Muscle of arm (tissue), 14 donors: ENCODE measurements at places on chromosomes 12 and 14.

DNA sequence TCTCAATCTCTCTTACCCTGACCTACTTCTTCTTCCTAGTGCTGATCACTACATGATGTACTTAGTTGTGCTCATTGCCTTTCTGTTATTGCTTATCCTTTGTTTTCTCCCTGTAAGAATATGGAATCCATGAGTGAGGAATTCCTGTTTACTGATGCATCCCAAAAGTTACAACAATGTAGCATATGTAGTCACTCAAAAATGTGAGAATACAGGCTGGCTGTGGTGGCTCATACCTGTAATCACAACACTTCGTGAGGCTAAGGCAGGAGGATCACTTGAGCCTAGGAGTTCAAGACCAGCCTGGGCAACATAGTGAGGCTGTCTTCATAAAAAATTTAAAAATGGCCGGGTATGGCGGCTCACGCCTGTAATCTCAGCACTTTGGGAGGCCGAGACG lies 8.0 kb upstream of the WDR20 start:
- no peak for DNase-seq

DNA sequence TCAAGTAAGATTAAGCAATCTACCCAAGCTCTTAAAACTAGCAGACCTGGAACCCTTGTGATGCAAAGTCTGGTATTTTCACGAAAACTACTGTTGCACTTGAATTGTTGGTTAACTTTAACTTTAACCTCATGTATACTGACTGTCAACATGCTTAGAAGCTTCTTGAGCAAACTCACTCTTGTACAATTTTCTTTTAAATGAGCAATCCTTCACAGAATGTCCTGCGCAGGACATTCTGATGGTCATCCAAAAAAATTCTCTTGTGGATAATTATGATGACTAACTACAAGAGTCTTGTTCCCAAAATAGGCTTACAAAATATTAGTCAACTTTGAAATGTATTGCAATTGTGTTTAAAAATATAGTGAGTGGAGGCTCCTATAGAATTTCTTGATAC lies 54.0 kb upstream of the PDE3A start:
- DNase-seq: peak; percentile 69

GRCh38 chr12:123914726-123915333 lies 57.8 kb downstream of the CCDC92 start:
- no peak for DNase-seq

- DNase-seq: no peak
Observed at GRCh38 chr14:33081259-33081658, 142.6 kb downstream of the NPAS3 start.

DNA sequence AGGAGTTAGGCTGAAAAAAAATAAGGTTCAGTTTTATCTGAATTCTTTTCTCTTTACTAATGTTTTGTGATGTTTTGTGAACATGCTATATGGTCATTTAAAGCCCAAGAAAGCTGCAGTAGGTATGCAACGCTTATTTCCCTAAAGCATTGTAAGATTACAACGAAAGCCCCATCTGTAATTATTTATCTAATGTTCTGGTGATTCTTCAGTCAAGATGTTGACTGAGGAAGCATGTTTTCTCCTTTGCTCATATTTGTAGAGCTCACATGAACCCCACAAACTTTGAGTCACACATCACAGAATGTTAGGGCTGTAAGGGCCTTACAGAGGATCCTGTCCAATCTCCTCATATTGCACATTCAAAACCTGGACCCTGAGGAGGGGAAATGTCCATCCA lies 3.2 kb upstream of the TUBA1C start:
- no peak for DNase-seq

GRCh38 chr12:119528241-119528640 lies 65.3 kb upstream of the TMEM233 start:
- no peak for DNase-seq

GRCh38 chr14:95472819-95473251 lies 43.6 kb downstream of the SYNE3 start:
- no peak for DNase-seq

DNA sequence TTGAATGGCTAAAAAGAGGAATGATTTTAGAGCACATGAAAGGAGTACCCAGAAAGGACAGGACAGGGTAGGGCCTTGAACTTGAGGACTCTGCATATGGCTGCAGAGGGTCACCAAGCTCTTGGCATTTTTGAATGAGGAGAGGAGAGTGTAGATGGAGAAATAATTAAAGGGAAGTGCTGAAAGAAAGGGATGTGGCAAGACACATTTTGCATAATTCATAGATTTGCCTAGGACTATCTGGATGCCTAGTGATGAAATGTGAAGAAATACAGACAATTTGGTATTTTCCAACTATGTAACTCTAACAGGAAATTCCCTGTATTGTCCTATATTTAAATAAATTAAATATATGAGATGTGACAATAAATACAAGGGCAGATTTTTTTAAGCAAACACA lies 27.5 kb upstream of the MDM1 start:
- DNase-seq: no peak

DNA sequence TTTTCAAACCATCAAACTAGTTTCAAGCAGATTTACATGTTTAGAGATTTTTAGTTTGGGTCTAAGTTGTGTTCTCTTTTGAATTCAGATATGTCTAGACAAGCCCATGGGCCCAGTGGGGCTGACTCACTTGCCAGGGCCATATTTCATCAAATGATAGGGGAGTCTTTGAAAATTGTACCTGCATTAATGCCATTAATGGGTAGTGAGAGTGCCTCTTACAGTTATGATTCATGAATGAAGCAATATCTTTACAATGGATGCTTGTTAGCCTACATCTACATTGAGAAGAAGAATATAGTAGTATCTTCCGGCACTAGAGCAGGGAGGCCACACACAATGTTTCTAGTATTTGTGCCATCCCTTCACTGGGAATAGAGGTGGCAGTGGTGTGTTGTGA lies 174.2 kb upstream of the E2F7 start:
- no peak for DNase-seq

GRCh38 chr12:86213012-86213411 lies 43.2 kb downstream of the MGAT4C start:
- no peak for DNase-seq

DNA sequence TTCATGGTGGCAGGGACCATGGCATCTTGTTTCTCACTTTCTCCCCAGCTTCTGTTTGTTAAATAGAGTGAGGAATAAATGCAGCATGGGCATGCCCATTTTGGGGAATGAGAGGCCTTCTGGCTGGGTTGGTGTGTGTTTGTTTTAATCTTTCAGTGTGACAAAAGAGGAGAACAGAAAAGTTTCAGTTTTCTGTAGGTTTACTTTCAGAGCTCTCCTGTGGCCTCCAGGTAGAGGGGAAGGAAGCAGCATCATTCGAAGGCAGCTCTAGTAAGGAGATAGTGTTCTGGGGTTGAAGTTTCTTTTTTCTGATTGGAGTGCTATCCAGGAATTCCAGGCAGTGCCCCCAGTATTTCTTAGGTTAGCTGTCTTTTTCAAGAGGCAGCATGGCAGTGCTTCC lies 15.3 kb downstream of the MSRB3 start:
- DNase-seq: no peak

DNA sequence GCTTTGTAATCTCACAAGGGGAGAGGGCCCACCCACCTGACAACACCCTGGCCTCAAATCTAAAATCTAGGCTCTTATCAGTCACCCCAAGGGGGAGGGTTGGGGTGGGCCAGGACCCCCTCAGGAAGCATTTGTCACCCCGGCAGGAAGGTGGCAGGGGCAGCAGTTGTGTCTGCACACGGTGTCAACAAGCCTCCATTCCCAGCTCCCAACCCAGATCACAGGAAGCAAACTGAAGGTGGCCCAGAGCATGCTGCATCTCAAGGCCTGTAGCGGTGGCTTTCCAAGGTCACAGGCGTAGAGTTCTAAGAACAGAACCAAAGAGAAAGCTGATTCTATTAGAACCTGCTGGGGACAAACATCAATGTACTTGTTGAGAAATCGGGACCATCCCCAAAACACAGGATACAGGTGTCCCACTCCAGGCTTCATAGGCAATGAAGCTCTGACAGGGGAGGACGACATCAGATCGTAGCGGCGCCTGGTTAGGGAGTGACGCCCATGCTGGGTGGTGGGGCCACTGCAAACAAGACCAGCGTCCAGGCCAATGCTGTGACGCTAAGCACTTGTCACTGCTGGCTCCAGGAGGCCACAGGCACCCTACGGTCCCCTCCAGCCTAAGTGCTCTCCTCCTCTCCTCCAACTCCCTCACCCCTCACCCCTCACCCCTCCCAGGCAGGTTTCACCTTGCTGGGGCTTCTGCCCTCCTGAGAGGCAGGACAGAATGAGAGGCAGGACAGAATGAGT lies 52.9 kb downstream of the CCDC88C start:
- no peak for DNase-seq

GRCh38 chr14:34013721-34014060 lies 62.8 kb upstream of the EGLN3 start:
- no peak for DNase-seq

- no peak for DNase-seq
Observed at GRCh38 chr12:69440016-69440415, 30.2 kb upstream of the FRS2 start.

- DNase-seq: no peak
Observed at GRCh38 chr14:79044894-79045624, 874.9 kb downstream of the NRXN3 start.

- DNase-seq: no peak
Observed at GRCh38 chr12:88185988-88186387, 43.9 kb downstream of the TMTC3 start.

DNA sequence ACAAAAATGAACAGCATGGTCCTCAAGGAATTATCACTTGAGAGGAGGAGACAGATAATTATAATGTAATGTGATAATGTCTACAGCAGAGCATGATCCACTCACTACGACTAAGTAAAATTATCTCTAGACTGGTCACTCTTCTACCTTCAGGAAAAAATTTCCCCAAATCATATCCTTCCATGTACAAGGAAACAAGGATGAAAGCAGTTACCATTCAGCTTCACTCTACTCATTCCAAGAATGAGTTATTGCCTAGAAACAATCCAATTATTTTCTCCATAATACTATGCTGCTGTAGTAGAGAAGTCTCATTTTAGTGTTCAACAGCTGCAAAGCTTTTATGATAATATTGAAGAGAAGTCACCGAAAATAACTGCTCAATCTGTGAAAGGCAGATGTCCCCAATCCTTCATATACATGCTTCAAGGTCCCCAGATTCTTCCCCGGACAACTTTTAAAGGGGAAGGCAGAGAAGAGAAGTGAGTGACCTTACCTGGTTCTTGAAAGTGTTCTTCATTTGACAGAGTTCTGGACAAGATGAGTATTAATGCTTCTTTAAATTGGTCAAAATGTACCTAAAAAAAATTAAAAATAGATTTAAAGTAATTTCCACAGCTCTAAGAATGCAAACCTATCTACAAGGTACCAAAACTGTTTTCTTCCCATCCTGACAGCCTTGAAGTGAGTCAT lies 24.6 kb downstream of the NIN start:
- DNase-seq: no peak
